Stimulated activated CD8-positive, alpha-beta memory T cell treated with anti-CD3 and anti-CD28 coated beads, Interleukin-7, amount 100 ng/mL, for 48 hours (primary cell): ENCODE measurements at places on chromosomes 11 and 22.

- DNase-seq, result no peak
Measured at GRCh38 chr11:34652191-34652973, 31.5 kb downstream of the EHF start.

DNA sequence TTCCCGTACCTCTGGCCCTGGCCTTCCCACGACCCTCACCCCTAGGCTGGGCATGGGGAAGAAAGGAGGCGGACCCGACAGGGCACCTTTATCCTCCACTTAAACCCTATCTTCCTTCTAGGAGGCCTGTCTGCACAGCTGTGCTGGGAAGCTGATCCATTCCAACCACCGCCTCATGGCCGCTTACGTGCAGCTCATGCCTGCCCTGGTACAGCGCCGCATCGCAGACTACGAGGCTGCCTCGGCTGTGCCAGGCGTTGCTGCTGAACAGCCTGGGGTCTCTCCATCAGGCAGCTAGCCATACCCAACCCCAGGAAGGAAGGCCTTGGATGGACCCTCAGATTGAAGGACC lies 599 bp downstream of the TIMM10B start:
- DNase-seq, result no peak

- no peak for DNase-seq
Measured at GRCh38 chr11:2577991-2578928, 121.5 kb downstream of the KCNQ1OT1 start.

GRCh38 chr11:121829159-121829643 lies 286.8 kb downstream of the BLID start:
- no peak for DNase-seq

DNA sequence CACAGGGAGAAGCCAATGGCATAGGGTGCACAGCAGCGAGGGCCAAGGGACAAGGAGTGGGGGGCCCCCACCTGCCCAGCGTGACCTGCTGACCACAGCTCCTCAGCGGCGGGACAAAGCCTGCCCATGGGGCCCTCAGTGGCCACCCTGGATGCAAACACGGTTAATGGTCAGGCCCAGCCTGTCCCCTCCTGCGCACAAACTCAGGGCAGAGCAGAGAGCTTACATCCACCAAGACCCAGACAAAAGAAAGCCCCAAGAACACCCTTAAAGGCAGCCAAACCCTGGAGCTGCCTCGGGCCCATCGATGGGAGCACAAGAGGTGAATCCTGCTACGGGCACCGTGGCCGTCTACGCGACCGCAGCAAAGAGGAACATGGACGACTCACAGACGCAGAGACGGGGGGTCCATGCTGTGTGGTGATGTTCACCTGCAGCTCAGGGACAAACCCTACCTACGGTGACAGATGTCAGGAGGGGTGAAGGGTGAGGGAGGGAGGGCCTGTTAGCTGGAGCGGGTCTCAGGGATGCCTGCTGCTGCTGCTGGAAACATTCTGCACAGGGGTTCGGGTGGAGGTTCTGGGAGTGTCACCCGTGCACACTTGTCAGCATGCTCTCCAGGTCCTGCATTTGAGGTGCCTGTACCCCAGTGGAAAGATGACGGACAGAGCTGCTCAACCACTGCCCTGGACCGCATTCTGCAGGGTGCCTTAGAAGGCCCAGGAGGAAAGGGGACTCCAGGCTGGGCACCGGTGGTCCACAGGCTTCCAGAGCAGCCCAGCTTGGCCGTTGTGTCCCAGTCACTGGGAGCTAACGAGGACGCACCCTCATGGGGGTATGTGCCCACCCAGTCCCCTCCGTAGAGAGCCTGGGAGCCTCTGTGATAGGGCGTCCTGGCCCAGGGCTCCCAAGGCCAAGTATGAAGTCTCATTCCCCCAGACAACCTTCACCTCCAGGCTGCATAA lies 11.6 kb downstream of the ASCL2 start:
- no peak for DNase-seq

DNA sequence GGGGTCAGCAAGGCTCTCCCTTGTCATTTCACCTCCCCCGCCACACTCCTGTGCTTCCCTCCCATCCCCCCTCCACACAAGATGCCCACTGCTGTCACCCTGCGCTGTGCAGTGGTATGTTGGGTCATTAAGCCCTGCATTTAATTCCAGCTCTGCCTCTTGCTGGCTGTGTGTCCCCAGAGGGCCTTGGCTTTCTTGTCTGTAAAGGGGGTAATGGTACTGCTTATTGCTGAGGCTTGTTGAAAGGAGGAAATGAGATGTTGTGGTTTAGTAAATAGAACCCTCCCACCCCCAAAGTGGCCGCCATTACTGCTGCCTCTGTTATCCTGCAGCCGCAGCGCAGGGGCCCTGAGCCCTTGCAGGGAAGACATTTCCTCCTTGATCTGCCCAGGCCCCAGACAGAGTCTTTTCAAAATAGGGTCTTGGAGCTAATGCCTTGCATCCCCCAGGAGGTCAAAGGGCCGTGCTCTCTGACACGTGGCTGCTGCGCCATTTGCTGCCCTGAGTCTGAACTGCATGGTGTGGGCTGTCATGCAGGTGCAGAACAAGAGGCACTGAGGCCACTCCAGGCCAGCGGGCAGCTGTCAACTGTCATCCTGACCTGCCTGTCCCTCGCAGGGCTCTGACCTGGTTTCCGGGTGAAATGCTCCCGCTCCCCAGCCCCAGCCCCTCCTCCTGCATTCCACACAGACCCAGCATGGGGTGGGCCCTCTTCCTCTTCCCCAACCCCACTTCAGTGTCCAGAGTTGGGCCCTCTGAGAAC lies 18.7 kb downstream of the PVALB start:
- no peak for DNase-seq

DNA sequence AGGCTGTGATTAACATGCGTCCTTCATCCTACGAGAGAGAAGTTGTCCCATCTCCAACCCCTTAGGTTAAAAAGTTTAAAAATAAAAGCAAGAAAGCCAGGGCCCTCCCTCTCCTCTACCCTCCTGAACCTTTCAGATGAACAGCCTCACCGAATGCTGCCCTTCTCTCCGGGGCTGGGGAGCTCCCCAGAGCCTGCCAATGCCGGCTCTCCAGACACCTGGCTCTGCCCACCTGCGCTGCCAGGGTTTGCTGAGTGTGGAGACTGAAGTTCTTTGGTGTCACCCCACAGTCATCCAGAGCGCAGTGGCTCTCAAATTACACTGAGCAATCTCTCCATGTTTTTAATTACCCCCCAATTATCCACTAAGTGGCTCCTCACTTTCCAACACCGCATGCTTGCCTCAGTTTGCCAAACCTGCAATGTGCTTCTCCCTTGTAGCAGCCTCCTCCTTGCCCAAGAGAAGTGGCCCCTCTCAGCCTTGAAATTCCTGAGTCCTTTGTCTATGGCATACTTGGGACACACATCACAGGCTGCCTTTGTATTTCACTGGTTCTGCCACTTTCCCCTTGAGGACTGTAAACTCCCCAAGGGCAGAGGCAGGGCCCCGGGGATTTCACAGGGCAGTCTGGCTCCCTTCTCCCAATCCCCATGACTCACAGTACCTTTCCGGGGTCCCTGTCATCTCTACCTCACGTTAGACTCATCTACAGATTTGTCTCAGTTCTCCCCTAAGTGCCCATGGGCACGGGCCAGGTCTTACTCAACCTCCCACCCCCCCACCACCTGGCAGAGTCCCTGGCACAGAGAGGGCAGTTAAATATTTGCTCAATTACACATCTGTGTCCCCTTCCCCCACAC lies 2.0 kb downstream of the MYH9 start:
- DNase-seq, result peak; percentile 79

- DNase-seq, result no peak
Measured at GRCh38 chr11:47108214-47108613, 68.5 kb downstream of the ARFGAP2 start.
